ENCODE measurements at places on chromosomes 12 and 14.

DNA sequence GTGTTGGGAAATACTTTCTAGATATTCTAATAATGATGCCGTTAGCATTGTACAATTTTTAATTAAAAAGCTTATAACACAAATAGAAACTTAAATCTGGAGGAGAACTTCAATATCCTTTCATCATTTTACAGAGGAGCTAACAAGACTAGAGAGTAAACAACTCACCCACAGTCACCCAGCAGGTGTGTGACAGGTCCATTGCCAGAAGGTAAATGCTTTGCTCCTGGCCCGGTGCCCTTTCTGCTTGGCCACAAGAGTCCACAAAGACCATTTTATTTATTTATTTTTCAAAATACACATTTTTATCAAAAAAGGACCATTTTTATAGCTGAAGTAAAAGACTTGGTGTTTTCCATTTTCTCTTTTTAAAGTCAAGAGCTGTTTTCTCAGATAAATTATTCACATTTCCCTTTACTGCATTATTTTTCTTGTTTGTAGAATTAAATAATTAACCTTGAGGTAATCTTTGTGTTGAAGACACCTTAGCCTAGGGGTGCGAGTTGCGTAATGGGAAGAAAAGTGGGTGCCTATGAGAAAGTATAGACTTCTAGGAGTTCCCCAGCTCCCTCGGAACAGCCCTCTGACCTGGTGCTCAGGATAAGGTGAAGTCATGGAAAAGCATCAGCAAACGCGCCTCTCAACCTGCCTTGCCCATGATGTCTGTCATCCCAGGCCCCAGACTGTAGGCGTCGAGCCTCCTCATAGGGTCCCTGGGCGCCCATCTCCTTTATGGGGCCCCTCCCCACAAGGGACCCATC lies 26.3 kb upstream of the AMIGO2 start:
- no peak for DNase-seq

GRCh38 chr12:56013482-56013881 lies 7.4 kb upstream of the IKZF4 start:
- no peak for DNase-seq

DNA sequence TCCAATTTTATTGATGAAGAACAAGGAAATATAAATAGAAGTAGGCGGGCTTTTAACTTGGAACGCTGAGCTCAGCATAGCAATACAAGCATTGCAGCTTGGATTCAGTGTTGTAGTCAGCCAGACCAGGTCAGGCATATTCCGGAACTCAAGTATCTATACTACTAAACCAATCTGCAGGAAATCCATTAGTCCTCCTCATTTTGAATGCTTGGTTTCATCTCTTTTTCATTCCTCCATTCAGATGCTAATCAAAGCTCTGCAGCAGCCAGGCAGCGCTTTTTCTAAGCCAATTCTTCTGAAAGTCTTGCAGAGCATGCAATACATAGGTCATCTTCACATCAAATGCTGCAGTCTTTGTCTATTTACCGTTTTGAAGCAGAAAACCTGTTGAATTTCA lies 49.0 kb downstream of the KIF21A start:
- DNase-seq = no peak

DNA sequence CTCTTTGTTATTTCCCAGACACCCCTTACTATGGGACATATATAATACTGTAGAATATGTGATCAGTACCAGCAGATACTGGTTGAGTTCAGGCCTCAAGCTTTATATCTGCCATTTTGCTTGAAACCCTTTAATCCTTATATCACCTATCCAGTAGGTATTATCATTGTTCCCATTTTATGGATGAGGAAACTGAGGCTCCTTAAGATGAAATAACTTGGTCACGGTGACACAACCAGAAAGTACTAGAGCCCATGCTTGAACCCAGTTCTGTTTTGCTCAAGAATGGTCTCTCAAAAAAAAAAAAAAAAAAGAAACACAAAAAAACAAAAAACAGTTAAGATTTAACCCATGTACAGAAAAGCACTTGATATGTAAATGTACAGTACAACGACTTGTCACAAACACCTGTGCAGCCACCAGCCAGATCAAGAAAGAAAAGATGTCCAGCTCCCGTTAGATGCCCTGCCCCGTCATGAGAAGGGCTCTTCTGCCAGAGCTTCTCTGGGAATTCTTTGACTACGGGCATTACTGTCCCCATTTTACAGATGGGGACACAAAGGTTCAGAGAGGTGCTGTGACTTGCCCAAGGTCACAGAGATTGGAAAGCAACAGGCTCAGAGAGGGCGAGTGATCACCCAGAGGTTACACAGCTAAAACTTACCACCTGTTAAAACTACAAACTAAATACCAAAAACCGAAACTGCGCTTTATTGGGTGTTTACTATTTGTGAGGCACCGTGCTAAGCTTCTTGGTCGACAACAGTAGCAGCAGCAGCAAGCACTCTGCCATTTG lies 669 bp upstream of the WSCD2 start:
- DNase-seq = no peak

DNA sequence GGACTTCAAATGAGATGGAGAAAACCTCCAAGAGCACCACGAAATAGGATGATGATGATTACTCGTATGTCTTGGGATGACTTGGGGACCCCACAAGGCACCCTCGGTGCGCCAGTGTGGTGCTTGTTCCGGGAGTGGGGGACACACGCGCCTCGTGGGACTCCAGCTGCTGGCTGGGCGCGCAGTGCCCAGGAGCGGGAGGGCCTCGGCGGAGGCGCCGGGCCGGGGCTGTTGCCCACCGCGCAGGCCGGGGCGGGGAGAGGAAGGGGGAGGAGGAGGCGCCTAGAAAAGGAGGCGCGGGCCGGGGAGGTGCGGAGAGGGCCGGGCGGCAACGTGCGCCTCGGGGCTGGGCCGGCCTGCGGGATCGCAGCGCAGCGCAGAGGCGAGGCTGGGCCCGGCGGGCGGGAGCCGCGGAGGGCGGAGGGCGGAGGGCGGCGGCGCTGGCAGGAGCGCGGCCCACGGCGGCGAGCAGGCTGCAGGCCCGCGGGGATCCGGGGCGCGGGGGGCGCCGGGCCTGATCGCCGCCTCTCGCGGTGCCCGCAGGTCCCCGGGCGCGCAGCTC lies at the start of gene RFLNA:
TSS of gene RFLNA (plus strand) at position 314 of the 562 bp plus-strand sequence. CDS start 337 bp downstream, outside the sequence.
- no peak for DNase-seq
